Esophagus mucosa (tissue), 1 donor: ENCODE measurements at places on chromosomes 1 and 21. TPM values are rescaled to one million over a fixed set of nuclear protein-coding genes. Genes with fewer than 3 reads are reported as not detected.

- no peak for ATAC-seq
Measured at GRCh38 chr1:51100264-51100880, 1.7 kb upstream of the C1orf185 start.

- no peak for ATAC-seq
Measured at GRCh38 chr1:238152119-238152518, 261.4 kb upstream of the ZP4 start.

Gene SDE2
- total RNA-seq = 9.5 TPM

DNA sequence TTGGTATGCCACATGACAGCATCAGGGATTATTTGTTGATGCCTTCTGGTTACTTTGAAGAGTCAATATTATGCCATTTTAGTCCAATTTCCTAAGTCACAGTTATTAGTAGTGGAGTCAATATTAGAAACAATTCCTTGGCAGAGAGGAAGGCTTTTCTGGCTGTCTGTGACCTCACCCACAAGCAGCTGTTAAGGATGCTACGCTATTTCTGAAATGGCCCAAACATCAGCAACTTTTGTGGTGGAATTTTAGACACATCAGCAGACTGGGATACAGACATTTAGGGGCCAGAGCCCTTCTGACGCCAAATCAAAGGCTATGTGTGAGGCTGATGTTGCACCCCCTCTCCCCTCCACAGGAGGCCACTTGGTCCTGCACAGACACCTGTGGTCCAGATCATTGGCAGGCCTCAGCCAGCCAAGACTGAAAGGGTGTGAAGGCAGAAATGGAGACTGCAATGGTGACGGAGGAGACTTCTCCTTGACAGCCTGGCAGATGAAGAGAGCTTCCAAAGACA, 9.2 kb upstream of the RXRG start:
- no peak for ATAC-seq

DNA sequence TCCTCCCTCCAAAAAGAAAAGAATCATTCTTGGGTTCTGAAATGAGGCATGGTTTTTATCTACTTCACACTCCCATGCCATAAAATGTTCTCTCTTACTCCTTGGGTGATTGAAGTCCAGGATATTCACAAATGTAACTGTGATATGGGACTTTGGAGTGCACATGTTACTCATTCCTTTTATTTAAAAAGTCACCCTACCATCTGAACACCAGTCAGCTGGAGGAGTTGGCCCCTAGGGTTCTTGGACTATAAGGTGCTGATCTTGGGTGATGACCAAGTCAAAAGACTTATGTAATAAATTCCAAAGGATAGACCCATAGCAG, 128.4 kb downstream of the CLIC6 start:
- no peak for ATAC-seq

- no peak for ATAC-seq
Measured at GRCh38 chr1:61012341-61012761, 70.0 kb upstream of the NFIA start.

- no peak for ATAC-seq
Measured at GRCh38 chr1:160162931-160163330, 11.5 kb downstream of the ATP1A4 start.

DNA sequence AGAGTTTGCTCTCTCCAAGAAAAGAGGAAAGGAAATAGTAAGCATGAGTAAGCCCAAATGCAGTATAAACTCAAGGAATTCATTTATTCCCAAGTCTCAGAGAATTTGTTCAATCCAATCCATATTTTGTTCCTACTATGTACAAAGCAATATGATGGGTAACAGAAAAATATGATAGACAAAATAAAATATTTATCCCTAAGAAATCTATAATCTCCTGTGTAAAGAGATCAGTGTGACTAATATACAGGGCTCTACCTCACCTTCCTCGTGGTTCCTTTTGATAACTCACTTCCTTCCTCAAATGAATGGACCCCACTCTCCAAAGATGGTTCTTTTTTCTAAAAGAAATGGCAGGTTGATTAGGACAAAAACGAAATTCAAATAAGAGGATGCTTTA, 7.6 kb downstream of the CLSPN start:
- ATAC-seq = no peak

Gene AKR7A2
- 50.2 TPM for total RNA-seq
